Iris pigment epithelial cell (primary cell): ENCODE measurements at places on chromosomes 12 and 14.

DNA sequence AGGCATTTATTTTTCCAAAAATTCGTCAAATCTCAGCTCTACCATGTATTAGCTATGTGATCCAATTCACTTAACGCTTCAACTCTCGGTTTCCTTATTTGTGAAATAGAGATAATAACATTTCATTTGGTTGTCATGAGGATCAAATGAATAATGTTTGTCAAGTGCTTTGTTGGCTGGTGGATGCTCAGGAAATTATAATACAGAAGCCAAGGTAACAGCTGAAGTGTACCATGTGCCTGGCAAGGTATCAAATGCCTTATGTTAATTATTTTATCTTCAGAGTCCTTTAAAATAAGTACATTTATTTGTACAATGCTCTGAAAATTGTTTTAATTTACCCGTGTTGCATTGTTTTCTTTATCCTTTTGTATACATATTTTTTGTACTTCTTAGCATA is 6.1 kb upstream of the PRKCH start:
- no peak for DNase-seq

- DNase-seq: peak; percentile 28
These were observed 1.3 kb downstream of the TMEM233 start for GRCh38 chr12:119594772-119595445.

GRCh38 chr12:112635036-112635435 is 156.5 kb upstream of the RPH3A start:
- DNase-seq: no peak

- DNase-seq: no peak
These were observed 192.8 kb downstream of the ZFP36L1 start for GRCh38 chr14:68599896-68600610.

DNA sequence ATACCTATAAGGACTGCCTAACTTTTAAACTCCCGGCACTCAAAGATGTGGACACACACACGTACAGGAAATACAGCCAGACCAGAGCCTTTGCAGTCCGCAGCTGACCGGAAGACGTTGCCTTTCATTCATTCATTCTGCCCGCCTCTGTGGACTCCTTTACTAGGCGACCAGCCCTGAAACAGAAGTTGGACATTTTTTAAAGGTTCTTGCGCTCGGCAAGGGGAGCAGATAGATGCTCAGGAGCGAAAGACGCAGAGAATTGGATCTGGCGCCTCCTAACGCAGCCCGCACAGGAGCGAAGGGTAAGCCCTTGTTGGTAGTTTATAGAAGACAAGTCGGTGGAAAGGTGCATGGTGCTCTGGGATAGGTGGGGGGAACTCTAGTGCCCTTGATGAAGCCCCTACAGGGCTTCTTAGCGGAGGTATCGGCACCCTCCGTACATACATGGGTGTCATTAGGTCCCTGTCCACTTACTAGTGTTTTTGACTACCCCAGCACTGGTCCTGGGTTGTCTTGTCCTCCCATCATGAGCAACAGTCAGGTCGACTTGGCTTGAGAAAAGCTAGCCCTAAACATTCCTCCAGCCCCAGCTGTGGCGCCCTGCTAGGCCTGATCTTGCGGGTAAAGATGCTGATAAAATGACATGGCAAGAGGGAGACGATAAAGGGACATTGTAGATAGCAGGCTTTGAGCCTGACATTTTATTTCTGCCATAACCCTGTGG is at the start of gene KDM2B:
Gene KDM2B, minus strand, starts transcription at position 65 of the 727 bp plus-strand sequence. CDS start 112 bp downstream, outside the sequence.
- peak; percentile 74 for DNase-seq

DNA sequence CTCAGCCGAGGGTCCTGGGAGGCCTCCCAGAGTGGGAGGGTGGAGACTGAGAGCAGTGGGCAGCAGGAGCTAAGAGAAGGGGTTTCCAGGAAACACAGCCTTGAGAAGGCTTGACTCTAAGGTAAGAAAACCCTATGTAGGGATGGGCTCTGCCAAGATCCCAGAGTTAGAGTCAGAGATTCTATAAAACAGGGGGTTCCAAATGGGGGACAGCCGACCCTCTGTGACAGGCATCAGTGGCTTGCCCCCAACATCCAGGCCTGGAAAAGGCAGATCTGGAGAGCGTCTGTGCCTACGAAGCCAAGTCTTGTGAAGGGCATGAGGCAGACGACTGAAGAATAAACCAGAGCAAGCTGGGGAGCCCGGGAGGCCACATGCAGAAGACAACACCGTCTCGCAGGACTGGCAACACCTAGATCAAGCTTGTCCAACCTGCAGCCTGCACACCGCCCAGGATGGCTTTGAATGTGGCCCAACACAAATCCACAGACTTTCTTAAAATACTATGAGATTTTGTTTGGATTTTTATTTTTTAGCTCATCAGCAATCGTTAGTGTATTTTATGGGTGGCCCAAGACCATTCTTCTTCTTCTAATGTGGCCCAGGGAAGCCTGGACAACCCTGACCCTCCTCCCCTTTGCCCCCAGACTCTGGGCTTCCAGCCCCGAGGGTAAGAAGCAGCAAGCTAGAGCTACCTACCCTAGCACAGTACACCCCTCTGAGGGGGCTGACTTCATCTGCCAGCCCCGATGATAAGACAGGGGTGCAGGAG is 42.1 kb downstream of the PRMT8 start:
- DNase-seq: no peak

- peak; percentile 31 for DNase-seq
These were observed 785 bp downstream of the MLEC start for GRCh38 chr12:120687578-120688289.

DNA sequence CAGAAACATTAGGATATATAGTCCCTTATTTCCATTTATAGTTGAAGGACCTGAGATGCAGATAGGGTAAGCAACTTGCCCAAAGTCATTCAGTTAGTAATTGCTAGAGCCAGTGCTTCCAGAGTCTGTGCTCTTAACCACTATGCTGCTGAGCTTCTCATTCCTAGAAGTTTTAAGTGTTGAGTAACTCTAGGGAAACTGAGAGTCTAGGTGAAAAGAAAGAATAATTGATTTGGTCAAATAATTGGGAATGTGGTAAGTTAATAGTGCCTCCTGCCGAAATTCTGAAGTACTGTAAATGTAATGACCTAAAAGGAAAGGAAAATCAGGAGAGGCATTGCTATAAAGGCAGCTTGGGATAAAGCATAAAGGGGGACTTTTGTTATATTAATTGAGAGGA is 14.1 kb downstream of the PYROXD1 start:
- peak; percentile 70 for DNase-seq
